Activated CD4-positive, alpha-beta T cell treated with anti-CD3 and anti-CD28 coated beads for 24 hours (primary cell): ENCODE measurements at places on chromosomes 7 and 10.

- no peak for DNase-seq
These were observed 10.4 kb upstream of the PCGF5 start for GRCh38 chr10:91210014-91210413.

DNA sequence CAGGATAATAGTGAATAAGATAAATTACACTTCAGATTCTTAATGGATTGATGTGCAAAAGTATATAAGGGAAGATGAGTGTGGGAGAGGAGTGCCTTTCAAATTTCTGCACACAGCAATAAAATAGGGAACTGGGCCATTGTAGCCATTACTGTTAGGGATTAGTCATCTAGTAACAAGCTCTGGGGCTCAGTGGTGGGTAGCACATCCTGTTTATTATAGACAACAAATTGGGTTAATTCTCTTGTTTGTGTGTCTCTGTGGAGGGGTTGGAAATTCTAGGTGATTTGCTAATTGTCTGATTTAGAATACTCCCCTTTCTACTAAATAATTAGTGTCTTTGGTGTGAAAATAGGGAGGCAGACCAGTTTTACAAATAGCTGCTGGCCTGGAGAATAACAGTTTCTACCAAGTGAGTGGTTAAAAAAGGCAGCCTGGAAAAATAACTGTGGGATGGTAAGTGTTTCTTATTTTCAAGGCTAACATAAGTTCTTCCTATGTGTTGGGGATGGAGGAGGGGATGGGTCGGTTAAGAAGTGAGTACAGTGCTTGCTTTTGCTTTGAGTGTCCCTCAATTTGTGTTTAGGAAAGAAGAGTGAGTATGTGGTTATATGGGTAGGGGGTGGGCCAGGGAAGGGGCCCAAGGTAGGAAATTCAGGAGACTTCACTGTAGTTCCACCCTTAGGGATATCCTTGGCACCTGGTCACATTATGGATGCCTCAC is 43.3 kb upstream of the TMEM248 start:
- no peak for DNase-seq

DNA sequence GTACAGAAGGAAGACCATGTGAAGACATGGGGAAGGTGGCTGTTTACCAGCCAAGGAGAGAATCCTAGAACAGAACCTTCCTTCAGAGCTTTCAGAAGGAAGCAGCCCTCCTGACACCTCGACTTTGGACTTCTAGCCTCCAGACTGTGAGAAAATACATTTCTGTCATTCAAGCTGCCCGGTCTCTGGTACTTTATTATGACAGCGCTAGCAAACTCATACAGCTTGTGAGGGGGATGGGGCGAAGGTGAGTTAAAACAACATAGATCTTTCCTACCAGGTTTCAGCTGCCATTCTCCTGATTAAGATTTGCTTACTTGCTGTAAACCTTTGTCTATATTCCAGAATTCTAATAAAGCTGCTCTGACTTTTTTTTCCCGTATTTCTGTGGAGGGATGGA is 14.9 kb upstream of the ZNF248 start:
- no peak for DNase-seq

DNA sequence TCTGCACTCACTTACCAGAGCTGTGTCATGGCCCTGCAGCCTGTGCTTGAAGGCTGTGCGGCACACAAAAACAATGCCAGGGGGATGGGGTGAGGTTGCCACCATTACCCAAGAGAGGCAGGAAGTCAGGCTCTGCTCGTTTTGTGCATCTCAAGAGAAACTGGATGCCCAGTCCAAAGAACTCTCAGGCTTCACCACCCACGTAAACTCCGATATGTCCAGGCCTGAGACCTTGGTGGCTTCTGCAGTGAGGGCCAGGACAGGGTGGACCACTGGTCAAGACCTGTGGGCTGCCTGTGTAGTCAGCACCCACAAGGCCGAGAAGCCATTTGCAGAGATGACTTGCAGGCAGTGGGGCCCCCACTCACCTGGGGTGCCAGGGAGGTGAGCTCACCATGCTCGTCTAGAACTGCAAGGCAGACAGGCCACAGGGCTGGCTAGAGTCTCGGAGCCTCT is 54.7 kb upstream of the EBF3 start:
- no peak for DNase-seq

GRCh38 chr7:50807026-50807730 is 24.5 kb upstream of the GRB10 start:
- DNase-seq, result no peak

GRCh38 chr7:115924411-115924810 is 106.2 kb downstream of the TFEC start:
- no peak for DNase-seq

DNA sequence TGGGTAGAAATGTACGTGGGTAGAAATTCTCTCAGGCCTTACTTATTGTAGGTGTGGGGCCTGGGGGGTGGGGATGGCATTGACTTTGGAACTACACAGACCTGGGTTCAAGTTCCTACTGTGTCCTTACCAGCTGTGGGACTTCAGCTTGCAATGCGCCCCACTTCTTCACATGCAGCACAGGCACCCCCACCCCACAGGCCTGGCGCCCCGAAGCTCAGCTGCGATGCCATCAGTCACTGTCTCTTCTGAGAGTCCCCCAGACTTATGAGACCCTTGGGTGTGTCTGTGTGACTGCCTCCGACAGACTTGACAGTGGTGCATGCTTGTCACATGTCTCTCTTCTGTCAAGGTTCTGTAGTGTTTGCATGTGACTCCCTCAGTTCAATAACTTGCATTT is 3.1 kb upstream of the AP5Z1 start:
- no peak for DNase-seq

GRCh38 chr7:74183653-74184450 is 9.7 kb downstream of the EIF4H start:
- no peak for DNase-seq

GRCh38 chr7:122352454-122352853 is 47.9 kb upstream of the FEZF1 start:
- no peak for DNase-seq

GRCh38 chr10:69179089-69179742 is 818 bp upstream of the SUPV3L1 start:
- no peak for DNase-seq

- DNase-seq, result no peak
These were observed 238.0 kb upstream of the PPP2R2D start for GRCh38 chr10:131662851-131663250.

DNA sequence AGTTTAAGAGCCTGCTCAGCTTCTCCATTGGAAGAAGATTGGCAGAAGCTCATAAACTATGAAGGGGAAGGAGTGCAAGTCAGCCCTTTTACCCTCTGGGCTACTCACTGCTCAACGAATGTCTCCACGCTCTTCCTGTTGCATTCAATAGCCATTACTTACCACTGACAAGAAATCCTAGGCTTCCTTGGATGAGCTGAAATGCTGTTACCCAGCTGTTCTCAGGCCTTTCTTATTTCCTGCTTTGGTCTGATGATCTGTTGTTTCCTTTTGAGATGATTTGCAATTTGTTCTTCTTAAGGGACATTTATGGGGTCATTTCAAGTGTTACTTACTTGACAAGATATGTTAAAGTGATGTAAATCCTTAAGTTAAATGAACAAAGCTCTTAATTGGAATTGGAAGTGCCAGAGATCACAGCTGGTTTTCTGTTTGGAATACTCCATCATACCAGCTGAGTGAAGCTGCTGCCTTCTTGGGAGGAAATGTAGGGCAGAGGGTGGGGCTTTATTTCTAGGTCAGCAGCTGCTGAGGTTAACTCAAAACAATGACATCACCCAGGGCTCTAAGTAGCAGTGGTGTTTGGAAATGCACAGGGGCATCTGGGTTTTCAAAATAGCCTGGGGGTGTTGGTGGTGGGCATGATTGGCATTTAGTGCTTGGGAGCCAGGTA is 170.0 kb downstream of the PRKCQ start:
- no peak for DNase-seq

DNA sequence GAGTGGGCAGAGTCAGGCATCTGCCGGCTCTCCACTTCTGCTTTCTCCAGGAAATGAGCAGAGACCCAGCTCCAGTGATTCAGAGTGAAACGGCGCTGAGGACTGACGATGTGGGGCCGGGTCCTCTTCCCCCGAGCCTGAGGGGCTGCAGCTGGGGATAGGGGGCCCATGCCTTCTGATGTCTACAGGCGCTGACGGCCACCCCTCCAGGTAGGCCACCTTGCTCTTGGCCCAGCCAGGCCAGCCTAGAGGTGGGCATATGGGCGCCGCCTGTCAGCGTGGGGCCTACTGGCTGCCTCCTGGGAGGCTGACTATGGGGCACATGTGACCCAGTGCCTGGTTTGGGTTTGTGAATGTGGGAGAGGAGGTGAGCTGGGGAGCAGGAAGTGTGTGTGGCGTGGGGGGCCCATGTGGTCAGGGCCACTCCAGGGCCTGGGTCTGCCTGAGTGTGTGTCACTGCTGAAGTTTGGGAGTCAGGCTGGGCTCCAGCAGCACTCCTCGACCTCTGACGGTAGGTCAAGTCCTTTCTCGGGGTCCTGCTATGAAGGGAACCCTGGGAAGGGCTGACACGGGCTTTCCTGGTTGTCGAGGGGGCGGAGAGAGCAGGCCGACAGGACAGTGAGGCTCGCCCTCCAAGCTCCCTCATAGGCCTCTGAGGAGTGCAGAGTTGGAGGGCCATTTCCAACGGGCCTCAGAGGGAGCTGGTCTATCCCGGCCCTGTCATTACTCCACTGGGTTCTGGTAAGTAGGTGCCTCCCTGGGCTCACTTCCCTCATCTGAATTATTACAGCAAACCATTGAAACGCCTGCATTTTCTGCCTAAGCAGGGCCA is at the start of gene WDFY4:
Gene WDFY4 (plus strand): TSS at position 82 of the 832 bp plus-strand sequence. CDS start 24,860 bp downstream, outside the sequence.
- DNase-seq, result no peak

DNA sequence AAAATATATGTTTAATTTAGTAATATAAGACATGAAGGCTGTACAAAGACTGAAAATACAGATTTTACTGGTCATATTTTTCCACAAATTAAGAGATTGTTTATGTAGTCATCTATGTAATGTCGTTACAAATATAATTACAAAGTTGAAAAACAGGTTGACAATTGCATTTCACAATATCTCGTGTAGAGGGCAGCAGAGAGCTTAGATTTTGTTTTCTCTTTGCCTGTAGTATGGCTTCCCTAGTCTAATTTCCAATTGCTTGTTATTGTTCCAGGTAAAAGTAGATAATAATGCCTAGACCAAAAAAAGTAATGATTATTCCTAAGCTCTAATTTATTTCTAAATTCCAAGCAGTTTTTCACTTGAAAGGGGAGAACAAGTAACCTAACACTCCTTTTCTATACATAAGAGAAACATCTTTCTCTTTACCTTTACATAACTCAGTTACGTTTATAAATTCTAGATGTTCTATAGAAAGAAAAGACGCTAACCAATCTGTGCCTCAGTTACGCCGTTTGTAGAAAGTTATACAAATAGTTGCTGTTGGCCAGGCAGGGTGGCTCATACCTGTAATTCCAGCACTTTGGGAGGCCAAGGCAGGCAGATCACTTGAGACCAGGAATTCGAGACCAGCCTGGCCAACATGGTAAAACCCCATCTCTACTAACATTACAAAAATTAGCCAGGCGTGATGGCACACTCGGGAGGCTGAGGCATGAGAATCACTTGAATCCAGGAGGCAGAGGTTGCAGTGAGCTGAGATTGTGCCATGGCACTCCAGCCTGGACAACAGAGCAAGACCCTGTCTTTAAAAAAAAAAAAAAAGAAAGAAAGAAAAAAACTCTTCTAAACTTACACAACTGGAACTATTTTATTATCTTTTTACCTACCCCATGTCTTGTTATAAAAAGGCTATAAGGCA is 30.0 kb downstream of the NET1 start:
- no peak for DNase-seq

GRCh38 chr10:61465901-61466632 is 12.9 kb upstream of the TMEM26 start:
- no peak for DNase-seq

GRCh38 chr7:137258552-137258951 is 85.0 kb downstream of the PTN start:
- no peak for DNase-seq

DNA sequence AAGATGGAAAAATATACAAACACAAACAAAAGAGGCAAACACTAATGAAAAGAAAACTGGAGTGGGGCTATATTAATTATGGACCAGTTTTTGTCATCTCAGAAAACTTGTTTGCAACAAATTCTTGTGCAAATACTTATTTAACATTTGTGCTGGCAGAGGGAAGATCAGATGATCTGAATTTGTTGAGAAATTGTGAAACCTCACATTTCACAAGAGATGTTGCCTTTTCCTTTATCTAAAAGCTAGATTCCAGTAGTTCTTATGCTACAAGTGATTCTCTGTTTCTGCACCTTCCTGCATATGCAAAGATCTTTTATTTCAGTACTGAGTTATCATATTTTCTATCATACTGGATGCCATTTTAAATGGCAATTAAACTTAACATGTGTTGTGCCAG is 320.7 kb downstream of the SUGCT start:
- no peak for DNase-seq

DNA sequence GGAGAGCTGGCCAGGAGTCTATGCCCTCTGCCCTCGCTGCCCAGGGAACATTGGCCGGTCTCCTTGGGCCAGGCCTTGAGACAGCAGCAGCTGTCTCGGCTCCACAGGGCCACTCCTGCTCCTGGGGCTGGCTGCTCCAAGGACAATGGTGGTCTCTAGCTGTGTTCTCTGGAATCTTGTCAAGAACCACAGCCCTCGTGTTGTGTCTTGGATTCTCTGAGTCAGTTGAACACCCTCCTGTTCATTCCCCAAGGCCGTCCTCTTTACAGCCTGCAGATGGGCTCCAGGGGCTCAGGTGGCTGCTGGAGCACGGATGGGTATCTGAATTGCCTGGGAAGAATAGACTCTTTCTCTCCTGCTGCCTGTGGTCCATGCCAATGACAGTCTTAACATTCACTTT is 511.1 kb downstream of the GLRX3 start:
- DNase-seq, result no peak

DNA sequence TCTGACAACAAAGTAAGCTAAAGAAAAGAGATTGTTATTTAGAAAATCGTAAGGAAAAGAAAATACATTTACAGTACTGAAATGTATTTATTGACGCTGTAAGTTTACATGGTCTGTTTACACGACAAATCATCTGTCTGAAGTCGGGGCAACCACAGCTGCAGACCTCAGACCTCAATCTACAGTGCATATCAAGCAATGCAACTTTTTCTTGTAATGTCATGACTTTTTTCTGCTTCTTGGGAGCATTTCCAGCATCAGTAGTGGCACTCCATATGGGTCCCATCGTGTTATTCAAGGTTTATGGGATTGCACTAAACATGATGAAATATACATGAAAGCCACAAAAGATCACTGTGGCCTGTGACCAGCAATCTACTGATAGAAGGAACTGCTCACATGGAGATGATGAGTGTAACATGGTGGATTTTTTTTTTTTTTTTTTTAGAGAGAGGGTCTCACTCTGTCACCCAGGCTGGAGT is 77.1 kb downstream of the MTPN start:
- no peak for DNase-seq

GRCh38 chr10:70985824-70986622 is 97.7 kb upstream of the PCBD1 start:
- DNase-seq, result no peak

DNA sequence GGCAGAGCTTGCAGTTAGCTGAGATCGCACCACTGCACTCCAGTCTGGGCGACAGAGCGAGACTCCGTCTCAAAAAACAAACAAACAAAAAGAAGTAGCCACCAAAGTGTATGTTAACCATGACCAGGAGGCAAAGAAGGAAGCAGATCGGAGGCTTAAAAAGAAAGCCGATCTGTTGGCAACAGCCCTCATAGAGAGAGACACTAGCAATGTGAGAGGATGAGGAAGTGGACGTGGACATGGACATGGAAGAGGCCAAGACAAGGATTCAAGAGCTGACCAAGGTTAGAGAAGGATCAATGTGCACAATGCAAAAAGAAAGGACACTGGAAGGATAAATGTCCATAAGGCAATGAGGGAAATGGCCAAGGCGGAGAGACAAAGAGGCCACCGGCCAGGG is 14.9 kb upstream of the ADCK2 start:
- DNase-seq, result no peak

- no peak for DNase-seq
These were observed 218.6 kb downstream of the BICC1 start for GRCh38 chr10:58731276-58731675.

GRCh38 chr10:12041766-12042408 is 722 bp downstream of the UPF2 start:
- no peak for DNase-seq
